Stimulated activated CD8-positive, alpha-beta memory T cell treated with anti-CD3 and anti-CD28 coated beads, Interleukin-4, amount 100 ng/mL, for 1 hour (primary cell): ENCODE measurements at places on chromosomes 3 and 15.

DNA sequence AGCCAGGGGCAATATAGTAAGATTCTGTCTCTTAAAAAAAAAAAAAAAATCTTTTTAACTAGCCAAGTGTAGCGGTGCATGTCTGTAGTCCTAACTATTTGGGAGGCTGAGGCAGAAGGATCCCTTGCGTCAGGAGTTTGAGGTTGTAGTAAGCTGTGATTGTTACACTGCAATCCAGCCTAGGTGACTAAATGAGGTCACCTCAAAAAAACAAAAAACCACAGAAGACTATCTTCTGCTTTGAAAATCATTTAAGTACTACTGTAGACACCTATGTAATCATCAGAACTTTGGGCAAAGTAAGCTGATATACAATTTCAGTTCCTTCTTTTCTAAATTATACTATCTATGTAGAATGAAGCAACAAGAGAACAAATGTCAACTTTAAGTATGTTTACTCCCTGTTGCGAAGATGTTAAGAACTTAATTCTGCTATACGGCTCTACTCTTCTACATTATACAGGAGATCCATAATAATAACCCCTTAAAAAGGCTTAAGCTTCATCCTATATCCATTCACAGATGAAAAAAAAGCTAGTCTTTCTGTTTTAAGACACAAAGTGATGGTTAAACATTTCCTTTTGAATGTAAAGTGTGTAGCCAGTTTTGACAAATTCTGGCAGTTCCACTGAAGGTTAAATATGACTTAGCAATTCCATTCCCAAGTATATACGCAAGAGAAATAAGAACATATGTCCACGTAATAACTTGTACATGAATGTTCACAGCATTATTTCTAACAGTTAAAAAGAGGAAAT is 15.2 kb downstream of the DAZL start:
- DNase-seq = no peak

GRCh38 chr3:150247441-150247840 is 160.7 kb upstream of the TSC22D2 start:
- DNase-seq = no peak

DNA sequence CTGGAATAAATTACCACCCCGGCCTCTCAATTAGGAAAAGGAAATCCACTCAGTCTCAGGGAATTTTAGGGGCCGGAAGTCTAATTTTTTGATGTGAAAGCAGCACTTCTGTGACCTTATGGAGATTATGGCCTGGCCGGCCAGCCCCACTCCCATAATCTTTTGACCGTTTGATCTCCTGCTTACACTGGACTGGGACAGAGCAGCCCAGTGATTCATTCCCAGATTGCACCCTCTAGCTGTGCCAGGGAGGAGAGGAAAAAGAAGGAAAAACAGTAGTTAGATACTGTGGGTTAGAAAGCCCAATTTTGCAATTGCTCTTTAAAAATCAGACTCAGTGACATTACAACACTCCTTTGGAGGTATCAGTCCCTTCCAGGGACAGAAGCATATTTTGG is 32.4 kb downstream of the GJD2 start:
- DNase-seq = no peak

DNA sequence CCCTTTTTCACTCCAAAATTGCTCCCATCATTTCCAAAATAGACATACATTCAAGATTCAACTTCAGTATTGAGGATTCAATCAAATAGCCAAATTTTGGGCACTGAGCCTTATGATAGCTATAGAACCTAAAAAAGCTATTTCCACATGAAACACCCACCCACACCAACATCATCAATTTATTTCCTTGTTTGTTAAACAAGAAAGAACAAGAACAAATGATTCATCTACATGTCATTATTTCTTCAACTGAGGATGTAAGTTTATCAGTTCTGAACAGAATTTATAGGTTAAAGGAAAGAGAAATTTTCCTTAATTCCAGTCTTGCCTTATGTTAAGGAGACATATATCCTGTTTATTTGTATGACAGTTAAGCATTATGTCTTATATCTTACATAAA is 32.2 kb downstream of the DPPA2 start:
- no peak for DNase-seq

DNA sequence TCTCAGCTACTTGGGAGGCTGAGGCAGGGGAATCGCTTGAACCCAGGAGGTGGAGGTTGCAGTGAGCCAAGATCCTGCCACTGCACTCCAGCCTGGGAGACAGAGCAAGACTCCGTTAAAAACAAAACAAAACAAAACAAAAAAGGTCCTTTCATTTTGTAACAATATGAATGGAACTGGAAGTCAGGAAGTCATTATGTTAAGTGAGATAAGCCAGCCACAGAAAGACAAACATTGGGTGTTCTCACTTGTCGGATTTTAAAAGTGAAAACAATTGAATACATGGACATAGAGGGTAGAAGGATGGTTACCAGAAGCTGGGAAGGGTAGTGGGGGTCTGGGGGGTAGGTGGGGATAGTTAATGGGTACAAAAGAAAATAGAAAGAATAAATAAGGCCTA is 12.5 kb upstream of the B3GALNT1 start:
- no peak for DNase-seq

DNA sequence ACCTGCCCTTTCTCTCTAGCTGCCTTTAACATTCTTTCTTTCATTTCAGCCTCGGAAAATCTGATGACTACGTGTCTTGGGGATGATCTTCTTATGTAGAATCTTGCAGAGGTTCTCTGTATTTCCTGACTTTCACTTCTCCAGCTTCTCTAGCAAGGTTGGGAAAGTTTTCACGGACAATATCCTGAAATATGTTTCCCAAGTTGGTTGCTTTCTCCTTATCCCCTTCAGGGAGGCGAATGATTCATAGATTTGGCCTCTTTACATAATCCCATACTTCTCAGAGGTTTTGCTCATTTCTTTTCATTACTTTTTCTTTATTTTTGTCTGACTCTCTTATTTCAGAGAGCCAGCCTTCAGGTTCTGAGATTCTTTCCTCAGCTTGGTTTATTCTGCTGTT is 62.1 kb upstream of the CCDC54 start:
- DNase-seq = no peak

DNA sequence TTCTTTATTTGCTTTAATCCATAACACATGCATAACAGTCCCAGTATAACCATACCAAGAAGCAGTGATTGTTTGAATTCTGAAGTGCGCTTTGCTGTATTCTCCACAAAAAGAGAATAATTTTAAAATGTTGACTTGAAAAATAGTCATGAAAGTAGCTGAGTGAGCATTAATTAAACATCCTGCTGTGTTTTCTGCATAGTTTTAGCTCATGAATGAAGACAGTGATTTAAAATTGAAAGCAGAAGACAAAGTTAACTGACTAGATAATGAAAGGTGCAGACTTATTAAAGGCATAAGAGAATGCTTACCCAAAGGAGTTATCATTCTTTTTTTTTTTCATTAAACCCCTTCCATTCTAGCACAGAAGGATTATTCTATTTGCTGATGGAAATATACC is 143.5 kb downstream of the GABRG3 start:
- DNase-seq = no peak

- no peak for DNase-seq
Observed at GRCh38 chr3:18098960-18099587, 326.1 kb downstream of the SATB1 start.

DNA sequence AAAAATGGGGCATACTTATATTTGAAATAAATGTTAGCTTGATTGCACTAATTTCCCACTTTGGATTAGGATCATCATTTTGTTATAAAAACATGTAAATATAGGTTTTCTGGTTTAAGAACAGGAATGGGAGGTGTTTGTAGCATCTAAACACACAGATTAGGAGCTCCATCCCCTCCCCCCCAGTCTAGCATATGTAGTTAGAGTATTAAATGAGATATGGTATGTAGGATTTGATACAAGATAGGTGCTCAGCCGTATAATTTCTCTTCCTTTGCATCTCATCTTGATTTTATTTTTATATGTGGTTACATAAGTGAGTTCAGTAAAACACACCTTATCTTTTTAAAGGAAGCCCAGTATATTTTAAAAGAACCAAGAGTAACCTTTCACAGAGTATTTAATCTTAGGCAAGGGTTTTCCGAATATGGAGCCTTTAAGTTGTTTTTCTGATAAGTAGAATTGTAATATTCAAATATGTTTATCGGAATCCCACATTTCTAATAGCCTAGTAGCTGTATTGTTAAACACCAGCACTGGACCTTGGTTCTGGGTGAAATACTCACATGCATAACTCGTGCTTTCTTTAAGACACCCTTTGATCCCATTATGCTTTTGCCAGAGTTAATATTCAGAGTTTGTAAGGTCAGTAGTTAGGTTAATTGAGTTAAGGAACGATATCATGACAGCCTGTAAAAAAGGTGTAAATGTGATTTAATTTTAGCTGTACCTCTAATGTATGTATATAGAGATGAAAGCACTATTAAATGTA is 2.3 kb downstream of the SLC25A36 start:
- no peak for DNase-seq

GRCh38 chr3:132509506-132509905 is 87.6 kb upstream of the ACKR4 start:
- no peak for DNase-seq

DNA sequence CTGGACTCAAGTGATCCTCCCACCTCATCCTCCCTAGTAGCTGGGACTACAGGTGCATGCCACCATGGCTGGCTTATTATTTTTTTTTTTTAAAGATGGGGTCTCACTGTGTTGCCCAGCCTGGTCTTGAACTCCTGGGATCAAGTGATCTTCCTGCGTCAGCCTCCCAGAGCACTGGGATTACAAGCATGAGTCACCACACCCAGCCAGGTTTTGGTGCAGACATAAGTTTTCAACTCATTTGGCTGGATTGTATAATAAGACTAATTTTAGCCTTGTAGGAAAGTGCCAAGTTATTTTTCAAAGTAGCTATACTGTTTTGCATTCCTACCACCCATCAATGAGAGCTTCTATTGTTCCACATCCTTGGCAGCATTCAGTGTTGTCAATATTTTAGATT is 32.1 kb downstream of the BUB1B start:
- no peak for DNase-seq

- no peak for DNase-seq
Observed at GRCh38 chr3:14522129-14522691, 17.9 kb downstream of the GRIP2 start.

DNA sequence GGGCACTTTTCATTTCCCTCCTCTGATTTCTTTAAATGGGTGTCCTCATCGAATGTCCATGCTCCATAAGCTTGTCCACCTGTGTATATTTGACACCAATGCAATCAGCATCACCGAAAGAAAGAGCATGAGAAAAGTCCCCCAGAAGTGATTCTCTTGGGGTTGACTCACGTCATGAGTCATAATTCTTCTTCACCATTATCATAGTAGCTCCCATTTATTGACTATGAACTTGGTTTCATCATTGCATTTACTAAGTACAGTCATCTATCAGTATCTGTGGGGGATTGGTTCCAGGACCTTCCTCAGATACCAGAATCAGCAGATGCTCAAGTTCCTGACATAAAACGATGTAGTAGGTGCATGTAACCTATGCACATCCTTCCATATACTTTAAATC is 372.5 kb upstream of the CFAP20DC start:
- no peak for DNase-seq
